ENCODE measurements at places on chromosomes 1 and 21.

DNA sequence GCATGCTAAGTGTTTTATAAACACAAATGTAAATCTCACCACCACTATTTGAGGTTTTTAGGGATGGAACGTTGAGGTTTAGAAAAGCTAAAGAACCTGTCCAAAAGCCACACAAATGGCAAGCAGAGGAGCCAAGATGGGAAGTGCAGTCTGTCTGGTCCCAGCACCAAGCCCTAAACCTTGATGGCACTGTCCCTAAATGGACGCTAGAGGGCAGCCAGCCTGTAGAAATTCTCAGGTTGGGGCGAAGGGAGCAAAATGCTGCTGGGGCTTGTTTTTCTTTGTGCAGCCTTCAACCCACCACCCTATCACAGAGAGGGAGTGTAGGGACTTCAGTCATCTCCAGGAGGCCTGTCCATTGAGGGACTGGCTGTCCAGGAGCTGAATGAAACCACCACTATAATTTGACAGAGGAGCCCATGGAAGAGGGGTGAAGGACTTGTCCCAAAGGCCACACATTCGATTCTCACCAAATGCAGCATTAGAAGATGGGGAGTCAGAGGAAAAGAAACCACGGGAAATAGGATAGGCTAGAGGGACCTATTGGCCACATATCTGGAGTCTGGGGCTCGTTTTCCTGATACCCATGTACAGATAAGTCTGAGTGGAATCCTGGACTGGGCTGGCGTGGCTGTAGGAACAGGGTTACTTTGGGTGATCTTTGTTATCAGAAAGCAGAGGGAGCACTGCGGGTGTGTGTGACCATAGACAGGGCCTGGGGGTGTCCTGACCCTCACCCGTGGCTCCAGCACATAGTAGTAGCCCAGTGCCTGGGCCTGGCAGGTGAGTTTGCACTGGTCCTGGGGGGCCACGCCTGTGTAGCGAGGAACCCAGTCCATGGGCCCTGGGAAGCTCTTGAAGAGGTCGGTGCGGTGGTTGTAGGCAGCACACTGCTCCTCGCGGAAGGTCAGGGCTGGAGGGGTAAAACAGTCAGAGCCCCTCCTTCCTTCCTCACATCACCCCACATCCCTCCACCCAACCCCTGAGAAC lies 6.1 kb downstream of the ADAMTS4 start:
- peak; percentile 81 for DNase-seq

- DNase-seq, result no peak
Observed at GRCh38 chr1:214634267-214634666, 31.3 kb downstream of the CENPF start.

DNA sequence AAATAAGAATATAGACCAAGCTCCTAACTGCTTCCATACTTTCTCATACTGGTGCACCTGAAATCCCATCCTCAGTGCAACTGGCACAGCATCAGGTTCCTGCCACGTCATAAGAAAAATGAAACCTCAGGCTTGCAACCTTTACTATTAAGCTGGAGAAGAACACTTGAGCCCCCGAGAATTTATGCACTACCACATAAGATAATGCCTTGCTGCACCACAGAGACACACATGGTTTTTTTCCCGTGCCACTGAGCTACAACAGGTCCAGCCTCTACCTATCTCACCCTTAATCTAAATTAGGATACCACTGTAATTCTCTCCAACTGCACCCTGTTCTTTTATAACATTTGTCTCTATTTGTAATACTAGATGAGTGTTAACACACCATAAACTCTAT lies 174.5 kb downstream of the DENND1B start:
- no peak for DNase-seq

DNA sequence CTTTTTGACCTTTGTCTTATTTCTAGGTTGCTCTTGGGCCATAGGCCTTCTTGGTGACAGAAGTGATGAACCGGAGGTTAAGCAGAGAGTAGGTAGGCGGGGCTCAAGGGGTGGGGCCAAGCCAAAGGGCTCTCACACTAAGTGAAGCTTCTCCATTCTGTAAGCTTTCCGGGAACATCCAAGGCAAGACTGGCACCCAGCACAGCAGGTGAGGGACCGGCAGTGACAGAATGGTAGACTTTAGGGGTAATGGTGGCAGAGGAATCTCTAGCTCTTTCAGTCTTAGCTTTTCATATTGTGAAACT lies at the start of gene TNFAIP8L2:
Gene TNFAIP8L2 (plus strand): TSS at position 135 of the 305 bp plus-strand sequence. CDS start 2,049 bp downstream, outside the sequence.
- peak; percentile 68 for DNase-seq

DNA sequence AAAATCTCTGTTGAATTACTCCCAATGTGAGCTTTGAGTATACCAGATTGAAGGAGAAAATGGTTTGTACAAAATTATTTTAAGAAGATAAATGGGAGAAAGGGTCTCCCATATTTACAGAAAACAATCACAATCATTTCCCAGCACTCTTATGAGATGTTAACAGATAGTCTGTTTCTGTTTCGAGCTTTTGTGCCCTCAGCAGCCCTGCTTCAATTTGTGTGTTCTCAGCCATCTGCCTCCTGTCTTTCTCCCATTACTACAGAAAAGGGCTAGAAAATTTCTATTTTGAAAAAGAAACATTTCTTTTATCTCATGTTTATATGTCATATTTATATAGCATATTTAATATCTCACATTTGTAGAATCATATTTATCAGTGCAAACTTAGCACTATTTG lies 498.4 kb downstream of the TTLL7 start:
- DNase-seq, result no peak

DNA sequence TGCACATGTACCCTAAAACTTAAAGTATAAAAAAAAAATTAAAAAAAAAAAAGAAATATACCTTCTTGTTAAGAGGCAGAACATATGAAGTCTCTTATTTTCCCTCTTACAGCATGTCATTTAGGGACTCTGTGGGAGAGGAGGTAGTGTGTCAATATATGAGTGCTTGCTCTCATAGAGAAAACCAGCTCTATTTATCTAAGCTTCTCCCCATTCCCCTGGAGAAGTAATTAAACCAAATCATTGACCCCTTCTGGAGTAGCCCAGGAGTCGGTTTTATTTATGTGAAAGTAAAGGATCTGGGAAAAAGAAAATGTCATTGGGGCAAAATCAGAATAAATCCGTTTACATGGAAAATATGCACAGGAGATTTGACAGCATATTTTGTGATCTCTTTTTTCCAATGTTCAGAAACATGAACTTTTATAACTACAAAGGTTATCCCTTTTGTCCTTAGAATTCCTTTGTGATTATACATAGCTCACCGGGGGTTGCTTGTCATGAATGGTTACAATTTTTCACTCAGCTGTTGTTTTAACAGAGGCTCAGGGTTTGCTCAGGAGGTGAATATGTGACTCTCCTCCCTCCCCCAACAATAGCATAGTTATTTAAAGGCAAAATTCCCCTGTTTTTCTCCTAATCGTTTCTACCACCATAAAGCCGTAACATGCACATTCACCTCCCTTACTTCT lies 114.5 kb upstream of the C1orf21 start:
- DNase-seq, result no peak

GRCh38 chr1:71494163-71494562 lies 413.3 kb upstream of the ZRANB2 start:
- no peak for DNase-seq

DNA sequence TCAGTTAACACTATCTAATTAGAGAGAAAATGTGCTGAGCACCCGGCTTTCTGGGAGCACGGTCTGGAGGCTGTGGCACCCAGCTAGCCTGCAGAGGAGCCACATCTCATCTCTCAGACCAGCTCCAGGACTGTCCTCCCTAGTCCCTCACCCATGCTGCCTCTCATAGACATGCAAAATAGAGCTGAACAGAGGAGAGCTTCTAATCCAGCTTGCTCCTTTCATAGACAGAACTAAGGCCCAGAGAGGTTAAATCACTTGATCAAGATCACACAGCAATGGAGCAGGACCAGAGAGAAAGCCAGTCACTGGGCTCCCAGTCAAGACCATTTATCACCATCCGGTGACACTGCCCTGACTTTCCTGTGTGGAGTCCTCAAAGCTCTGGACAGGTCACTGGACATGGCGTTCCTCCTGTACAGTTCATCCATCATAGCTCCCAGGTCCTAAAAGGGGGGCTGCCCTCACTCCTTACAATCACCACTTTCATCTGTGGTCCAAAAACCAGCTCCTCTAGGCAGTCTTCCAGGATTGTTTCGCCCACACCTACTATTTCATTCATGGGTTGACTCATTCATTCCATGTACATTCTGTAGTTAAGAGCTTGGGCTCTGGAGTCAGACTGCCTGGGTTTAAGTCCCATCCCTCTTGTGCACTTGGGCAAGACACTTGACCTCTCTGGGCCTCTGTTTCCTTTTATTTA lies 8.8 kb upstream of the CAMK2N1 start:
- no peak for DNase-seq

DNA sequence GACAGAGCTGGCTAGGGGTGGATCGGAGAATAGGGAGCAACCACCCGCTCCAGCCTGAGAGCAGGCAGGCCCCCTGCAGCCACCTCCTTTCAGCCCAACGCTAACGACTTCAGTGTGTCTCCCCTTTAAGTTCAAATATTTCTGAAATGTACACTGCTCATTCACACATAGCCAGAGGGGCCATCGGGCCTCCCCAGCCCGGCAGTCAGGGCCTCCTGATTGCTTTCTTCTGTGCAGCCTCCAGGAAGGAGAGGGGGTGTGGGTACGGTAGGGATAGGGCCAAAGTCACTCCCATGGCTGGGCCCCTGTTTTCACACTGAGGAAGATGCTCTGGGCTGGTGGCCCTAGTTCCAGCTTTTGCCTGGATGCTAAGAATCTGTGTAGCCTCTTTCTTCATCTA lies 64.8 kb downstream of the EPHB2 start:
- DNase-seq, result no peak

- DNase-seq, result no peak
Observed at GRCh38 chr1:76203127-76203526, 128.6 kb downstream of the ST6GALNAC3 start.

DNA sequence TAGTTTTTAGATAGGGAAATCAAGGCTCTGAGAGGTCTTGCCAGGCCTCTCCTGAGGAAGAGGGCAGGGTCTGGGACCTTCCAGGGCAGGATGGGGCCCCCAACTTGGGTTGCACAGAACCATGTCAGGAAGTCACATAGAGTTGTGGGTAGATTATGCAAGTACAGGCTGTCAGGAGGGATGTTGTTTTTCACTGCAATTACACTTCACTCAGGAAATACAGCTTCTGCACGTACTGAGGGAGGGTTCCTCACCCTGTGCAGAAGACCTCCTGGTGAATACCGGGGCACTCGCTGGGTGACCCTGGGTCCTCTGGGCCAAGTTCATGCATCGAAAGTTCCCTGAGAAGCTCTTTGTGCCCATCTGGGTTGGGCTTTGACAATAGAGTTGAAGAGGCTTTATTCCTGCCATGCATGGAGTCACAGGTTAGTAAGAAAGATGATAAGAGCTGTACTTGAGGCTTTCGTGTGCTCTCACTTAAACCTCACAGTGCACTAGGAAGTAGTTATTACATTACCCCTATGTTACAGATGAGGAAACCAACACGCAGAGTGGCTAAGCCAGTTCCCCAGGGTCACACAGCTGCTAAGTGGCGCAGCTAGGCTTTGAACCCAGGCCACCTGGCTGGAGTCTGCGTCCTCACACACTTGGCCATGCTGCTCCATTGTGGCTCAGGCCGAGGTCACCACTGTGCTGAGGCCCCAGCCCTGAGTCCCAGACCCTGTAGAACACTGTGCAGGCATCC lies 16.2 kb upstream of the TNFRSF1B start:
- DNase-seq, result peak; percentile 47

- DNase-seq, result no peak
Observed at GRCh38 chr21:22650226-22650625, 1652.0 kb downstream of the NCAM2 start.

GRCh38 chr1:38287036-38287435 lies 240.4 kb upstream of the POU3F1 start:
- no peak for DNase-seq

DNA sequence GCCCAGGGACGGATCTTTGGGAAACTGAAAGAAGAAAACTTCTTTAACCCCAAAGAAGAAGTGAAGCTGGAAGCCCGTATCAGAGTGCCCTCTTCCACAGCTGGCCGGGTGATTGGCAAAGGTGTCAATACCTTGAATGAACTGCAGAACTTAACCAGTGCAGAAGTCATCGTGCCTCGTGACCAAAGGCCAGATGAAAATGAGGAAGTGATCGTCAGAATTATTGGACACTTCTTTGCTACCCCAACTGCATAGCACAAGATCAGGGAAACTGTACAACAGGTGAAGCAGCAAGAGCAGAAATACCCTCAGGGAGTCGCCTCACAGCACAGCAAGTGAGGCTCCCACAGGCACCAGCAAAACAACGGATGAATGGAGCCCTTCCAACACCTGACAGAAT lies 114.0 kb downstream of the NBPF12 start:
- DNase-seq, result no peak

DNA sequence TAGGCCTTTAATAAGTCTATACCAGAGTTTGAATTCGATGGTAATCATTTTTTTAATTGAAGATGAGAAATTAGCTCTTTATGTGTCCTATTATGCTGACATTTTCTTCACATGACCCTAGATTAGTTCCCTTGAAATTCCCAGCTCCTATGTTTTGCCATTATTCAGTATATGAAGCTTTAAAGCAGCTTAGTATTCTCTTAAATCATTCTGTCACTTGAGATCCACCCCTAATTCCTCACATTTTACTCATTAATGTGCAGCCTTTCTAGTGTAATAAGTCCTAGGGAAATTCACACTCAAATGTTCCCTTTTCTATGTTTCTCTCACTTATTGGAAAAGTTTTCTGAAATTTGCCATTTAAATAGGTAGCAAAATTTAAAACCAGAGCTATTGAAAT lies 704.5 kb upstream of the B3GALT2 start:
- no peak for DNase-seq

DNA sequence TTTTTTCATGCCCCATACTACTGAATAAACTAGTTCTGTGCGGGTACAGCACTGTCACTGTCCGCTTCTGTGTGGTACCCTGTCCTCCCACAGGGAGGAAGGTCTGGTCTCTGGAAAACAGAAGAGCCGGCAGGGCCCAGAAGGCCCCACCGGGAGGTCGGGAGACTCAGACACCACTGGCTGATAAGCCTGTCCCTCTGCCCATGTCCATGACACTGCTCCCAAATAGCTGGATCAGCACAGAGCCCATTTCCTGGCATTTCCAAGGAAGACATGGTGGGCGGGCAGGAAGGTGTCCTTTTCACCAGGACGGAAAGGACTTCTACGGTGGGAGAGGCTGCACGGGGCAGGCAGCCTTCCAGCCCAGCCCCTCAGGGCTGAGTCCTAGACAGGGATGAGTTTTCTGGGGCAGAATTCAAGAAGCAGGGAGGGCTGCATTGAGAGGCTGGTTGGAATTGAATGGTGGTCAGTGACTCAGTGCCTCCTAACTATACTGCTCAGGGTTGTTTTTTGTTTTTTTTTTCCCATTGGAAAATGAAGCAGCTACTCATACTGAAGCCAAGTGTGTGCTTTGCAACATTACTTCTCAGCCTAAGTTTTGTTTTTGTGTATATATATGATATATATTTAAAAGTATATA lies 7.1 kb downstream of the PSRC1 start:
- no peak for DNase-seq

DNA sequence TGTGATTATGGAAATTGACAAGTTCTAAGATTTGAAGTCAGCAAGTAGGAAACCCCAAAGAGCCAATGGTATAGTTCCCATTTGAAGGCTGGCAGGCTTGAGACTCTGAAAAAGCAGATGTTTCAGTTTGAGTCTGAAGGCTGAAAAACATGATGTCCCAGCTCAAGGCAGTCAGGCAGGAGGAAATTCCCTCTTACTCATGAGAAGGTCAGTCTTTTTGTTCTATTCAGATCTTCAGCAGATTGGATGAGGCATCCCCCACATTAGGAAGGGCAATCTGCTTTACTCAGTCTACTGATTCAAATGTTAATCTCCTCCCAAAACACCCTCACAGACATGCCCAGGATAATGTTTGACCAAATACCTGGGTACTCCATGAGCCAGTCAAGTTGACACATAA lies 372.5 kb upstream of the ST6GALNAC5 start:
- no peak for DNase-seq

- peak; percentile 17 for DNase-seq
Observed at GRCh38 chr1:112904071-112904830, 51.7 kb downstream of the SLC16A1 start.

Measured in CD4-positive, alpha-beta T cell treated with Interleukin-1 beta for 1 hour (primary cell).